A172 (cell line): ENCODE measurements at places on chromosomes 5 and 9.

DNA sequence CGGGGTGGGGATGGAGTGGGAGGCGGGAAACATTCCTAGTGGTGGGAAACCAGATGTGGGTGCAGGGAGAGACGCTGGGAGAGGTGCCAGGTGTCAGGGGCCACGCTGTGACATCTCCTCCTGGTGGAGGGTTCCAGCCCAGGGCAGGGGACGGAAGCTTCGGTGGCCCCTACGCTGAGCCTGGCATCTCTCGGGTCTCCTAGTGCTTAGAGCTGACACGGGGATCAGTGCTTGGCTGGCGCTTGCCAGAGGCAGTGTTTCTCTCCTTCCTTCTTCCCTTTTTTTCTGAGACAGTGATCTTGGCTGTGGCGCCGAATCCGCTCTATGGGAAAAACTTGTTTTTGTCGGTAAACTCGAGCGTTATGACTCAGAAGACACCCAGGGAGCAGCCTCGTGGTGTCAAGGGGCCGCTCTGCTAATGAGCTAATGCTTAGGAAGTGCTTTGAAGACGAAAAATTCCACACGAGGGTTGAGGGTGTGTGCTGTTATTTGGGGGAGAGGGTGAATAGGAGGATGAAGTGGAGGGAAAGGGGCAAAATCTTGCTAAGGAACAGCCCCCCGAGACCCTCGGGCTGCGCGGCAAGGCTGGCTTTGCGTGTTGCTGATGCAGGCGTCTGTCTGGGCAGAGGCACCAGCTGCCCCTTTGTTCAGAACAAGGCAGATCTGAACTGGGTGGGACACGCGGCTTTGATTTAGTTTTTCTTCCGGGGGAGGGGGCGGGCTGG, 20.4 kb upstream of the IER5L start:
- peak; percentile 85 for DNase-seq

DNA sequence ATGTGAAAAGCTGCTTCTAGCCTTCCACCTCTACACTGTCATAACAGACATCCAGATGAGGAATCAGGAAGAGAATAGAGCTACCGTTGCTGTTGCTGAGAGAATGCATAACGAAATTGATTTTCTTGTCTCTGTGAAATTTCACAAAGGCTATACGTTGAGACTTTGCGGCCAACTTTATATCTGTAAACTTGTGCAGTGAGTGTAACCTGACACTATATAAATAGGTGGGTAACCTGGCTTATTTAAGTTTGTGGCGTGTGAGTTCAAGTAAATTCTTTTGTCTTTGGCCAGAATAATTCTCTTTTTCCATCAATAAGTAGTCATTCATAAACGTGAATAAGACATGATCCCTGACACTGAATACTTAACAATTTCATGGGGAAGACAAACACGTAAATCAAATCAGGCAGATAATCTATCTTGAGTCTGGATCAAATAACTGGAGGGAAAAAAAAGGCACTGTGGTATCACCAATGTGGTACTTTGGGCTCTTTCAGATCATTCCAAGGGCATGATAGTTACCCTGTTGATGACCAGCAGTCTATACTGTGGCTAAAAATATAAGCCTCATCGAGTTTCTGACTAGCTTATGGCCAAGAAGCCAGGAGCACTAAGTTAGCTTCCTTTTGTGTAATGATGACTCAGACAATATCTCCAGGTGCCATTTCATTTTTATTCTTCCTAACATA, 98.2 kb upstream of the RASA1 start:
- peak; percentile 4 for DNase-seq

DNA sequence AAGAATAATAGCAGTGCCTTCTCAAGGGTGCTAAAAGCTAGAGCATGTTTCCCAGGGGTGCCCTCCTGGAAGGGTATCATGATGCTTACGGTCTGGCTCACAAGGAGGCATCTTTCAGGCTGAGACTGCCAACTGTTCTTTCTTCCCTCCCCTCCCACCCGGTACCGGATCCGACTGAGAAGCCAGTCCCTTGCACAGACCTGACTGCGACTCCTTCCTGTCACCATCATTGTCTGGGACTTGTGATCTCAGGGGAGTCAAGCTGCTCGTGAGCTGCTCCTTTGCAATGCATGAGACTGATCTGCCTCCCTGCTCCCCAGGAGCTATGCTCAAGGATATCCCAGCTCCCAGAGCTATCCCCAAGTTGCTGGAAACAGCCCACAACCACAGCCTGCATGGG, 170.8 kb downstream of the GADD45G start:
- DNase-seq = no peak

DNA sequence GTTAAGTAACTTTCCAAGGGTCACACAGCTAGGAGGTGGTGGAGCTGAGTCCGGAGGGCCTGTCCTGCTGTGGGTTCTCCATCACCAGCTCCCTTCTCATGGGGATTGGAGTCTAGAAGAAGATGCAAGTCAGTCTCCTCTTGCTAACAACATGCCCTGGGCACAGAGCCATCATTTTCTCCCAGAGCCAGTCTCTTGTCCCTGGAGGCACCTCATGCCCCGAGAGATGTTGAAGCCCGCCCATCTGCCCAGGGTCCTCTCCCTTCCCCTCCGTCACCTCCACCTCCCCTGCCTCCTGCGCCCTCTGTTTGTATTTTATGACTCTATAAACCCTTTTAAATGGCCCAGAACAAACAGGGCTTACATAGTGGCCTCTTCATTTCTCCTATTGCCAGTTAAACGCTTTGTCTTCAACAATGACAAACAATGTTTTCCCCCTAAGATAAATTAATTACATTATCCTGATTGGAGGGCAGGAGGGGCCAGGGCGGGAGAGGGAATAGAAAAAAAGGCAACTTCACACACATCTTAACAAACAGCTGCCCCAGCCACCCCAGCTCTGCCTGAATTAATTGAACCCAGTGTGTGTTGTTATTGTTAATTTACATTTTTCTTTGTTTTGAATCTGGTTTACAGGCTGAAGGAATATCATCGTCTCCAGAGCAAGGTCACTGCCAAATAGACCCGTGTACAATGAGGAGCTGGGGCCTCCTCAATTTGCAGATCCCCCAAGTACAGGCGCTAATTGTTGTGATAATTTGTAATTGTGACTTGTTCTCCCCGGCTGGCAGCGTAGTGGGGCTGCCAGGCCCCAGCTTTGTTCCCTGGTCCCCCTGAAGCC, 55.8 kb downstream of the ASS1 start:
- DNase-seq = no peak

DNA sequence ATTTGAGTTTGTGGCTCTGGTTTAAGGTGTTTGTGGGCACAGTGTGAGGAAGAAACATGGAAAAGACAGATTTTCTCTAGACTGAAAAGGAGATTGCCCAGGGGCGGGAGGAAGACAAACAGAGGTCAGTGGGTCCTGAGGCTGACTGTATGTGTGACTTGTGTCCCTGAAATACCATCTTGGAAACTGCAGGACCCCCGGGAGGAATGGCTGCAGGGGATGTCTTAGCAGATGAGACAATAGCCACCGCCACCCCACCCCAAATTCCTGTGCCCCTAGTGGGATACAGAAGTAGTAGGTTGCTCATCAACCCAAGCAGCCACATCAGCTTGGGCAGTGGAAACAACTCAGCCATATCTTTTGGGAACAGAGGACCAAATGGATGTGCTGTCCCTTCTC, 1.7 kb upstream of the PSAT1 start:
- no peak for DNase-seq

DNA sequence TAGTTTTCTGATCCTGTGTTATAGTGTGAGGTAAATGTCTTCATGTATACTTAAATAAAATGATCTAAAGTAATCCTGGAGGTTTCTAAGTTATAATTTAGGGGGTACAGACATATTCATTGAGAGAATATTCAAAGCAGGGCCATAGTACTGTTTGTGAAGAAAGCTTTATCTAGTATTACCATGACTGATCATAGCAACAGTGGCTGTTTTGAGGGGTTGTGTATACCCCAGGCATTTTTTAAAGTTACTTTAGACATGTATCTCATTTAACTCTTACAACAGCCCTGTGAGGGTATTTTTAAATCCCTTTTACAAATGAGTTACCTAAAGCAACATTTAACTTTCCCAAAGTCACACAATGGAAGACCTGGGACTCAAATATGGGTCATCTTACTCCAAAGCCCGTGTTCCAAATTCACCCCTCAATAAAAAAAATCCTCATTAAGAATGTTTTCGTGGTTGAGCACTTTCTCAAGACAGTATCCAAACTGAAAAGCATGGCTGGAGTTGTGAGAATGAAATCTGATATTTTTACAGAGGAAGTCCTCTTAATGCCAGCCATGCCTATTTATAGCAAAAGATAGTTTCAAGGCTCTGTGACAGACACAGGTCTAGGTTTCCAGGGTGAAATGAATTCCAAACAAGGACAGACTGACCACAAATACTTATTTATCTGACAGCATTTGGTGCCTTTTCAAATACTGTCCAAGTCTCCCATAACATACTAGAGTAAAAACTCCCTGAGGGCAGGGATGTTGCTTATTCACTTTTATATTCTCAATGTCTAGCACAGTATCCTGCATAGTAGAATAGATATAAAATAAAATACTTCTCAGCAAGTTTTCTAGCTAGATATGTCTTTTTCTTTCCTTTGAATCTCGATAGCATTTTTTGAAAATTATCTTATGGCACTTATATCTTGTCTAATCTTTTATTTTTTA, 10.4 kb downstream of the STOM start:
- peak; percentile 44 for DNase-seq
